Mesenteric fat pad (tissue), 1 donor: ENCODE measurements at places on chromosomes 1 and 21. TPM values are rescaled to one million over a fixed set of nuclear protein-coding genes. Genes with fewer than 3 reads are reported as not detected.

The UMODL1 gene
- total RNA-seq = not detected

The ZMYND12 gene
- 1.3 TPM for total RNA-seq

The PLPPR4 gene
- 1.7 TPM for total RNA-seq

The LEFTY2 gene
- 2.2 TPM for total RNA-seq

The PERM1 gene
- total RNA-seq = not detected

The S100A16 gene
- 107 TPM for total RNA-seq

The S100A2 gene
- 0.58 TPM for total RNA-seq

The FMO5 gene
- 2.5 TPM for total RNA-seq

The HSD11B1 gene
- total RNA-seq = 83.7 TPM

The COL11A1 gene
- total RNA-seq = 0.22 TPM

The FAM163A gene
- not detected for total RNA-seq
